ENCODE measurements at places on chromosomes 2 and 18. TPM values are rescaled to one million over a fixed set of nuclear protein-coding genes. Genes with fewer than 3 reads are reported as not detected.

GRCh38 chr18:1014951-1015624 lies 110.4 kb downstream of the ADCYAP1 start:
- no peak for DNase-seq
- no peak overlapping the region for H3K4me3 ChIP-seq
- H3K36me3 ChIP-seq: no peaks in the 10 kb centered on the region
- H3K27ac ChIP-seq: no peak overlapping the region

DNA sequence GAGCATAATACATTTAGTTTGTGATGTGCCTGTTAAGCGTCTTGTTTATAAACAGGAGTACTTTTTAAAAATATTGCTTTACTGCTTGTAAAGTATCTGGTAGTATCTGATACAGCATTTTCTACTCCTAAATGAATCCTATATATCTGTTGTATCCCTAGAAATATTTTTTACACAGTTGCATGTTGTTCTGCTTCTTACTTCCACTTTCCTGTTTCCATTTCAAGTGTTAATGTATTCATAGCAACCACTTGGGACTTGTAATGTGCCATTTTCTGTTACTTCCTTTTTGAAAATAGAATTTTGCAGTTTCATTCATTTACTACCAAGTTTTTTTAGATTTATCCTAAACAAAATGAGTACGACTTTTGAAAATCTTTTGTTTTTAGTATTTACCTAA lies 24.9 kb downstream of the CCNT2 start:
- H3K4me1 ChIP-seq: no peaks in the 10 kb centered on the region
- no peaks in the 10 kb centered on the region for H3K27me3 ChIP-seq
- DNase-seq: no peak
- no peak overlapping the region for H3K27ac ChIP-seq

The GCFC2 gene
- polyA plus RNA-seq: 46.5 TPM

The RND3 gene
- 29.9 TPM for polyA plus RNA-seq

All from thymus (tissue), 14 donors.